ENCODE measurements at places on chromosomes 12 and 14. TPM values are rescaled to one million over a fixed set of nuclear protein-coding genes. Genes with fewer than 3 reads are reported as not detected.

The RNF212B gene
- total RNA-seq = not detected

GRCh38 chr14:104075530-104076151, 9.9 kb upstream of the ASPG start:
- peaks cover 16% of the 10 kb centered on the region for H3K27me3 ChIP-seq
- DNase-seq = no peak
- H3K27ac ChIP-seq = no peak overlapping the region
- no peak overlapping the region for H3K4me3 ChIP-seq
- H3K36me3 ChIP-seq = no peaks in the 10 kb centered on the region

DNA sequence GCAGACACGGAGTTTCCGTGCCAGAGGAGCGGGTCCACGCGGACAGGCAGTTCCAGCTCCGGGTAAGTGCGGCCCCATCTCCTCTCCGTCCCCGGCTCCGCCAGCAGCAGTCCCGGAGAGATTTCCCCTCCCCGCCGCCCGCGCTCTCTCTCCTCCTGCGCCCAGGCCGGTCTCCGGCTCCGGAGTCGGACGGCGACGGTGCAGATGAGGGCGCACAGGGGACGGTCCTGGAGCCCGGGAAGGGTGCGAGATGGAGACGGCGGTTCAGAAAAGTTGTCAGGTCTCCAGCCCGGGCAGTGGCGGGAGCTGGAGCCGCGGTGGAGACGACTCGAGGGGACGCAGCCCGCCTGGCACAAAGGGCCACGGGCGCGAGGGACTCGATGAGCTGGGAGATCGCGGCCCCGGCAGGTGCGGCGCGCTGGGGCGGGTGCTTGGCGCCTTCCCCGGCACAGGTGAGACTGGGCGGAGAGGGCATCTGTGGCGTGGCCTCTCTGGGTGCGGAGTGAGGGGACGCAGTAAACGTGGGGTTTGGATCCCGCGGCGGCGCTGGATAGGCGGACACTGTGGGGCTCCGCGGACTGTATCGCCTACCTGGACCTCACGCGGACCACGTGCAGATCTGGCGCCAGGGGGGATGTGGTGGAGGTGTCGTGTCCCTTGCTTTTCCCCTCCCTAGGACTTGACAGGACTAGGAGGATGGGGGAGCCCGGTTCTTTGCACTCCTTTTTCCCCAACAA, 1540.3 kb upstream of the TMEM132C start:
- H3K36me3 ChIP-seq = no peaks in the 10 kb centered on the region
- no peak for DNase-seq
- H3K27me3 ChIP-seq = peaks cover 20% of the 10 kb centered on the region
- H3K4me1 ChIP-seq = no peaks in the 10 kb centered on the region
- no peak overlapping the region for H3K4me3 ChIP-seq

The REP15 gene
- 1.4 TPM for total RNA-seq

DNA sequence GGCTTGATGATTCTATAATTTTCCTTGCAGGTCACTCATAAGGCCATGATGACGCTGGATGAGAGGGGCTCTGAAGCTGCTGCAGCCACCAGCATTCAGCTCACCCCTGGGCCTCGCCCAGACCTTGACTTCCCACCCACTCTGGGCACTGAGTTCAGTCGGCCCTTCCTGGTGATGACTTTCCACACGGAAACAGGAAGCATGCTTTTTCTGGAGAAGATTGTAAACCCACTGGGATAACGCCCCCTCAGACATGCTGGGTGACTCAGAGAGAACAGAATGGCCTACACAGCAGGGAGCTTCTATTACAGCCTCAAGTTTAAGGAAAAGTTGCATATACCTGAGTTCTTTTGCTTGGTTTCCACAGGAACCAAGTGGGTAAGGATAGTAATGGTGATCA, 34.3 kb downstream of the SERPINA3 start:
- no peak overlapping the region for H3K27ac ChIP-seq
- no peak for DNase-seq
- no peaks in the 10 kb centered on the region for H3K4me1 ChIP-seq

GRCh38 chr14:101838476-101838875, 77.0 kb downstream of the PPP2R5C start:
- H3K27me3 ChIP-seq = no peaks in the 10 kb centered on the region
- DNase-seq = no peak
- H3K27ac ChIP-seq = no peak overlapping the region
- peaks cover 8% of the 10 kb centered on the region for H3K4me1 ChIP-seq

DNA sequence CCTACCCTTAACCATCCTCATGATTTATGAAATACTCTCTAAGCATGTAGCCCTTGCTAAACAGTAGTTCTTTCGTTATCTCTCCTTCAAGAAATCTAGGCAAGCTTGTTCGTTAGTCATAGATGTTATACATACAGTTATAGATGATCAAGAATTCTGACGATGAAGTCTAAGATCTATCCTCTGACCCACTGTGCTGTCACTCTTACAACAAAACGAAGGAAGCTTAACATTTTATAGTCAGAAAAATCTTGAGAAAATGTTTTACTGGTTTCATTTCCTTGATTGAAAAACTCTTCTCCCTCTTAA, 68.9 kb downstream of the SPPL3 start:
- H3K36me3 ChIP-seq = no peaks in the 10 kb centered on the region
- no peaks in the 10 kb centered on the region for H3K4me1 ChIP-seq
- peak overlapping the region; percentile 16 for H3K27ac ChIP-seq
- no peak for DNase-seq
- no peak overlapping the region for H3K4me3 ChIP-seq

GRCh38 chr14:57979376-57980048, 113.6 kb upstream of the SLC35F4 start:
- no peak for DNase-seq
- no peak overlapping the region for H3K4me3 ChIP-seq
- no peaks in the 10 kb centered on the region for H3K36me3 ChIP-seq
- H3K27me3 ChIP-seq = peaks cover 60% of the 10 kb centered on the region
- no peak overlapping the region for H3K27ac ChIP-seq

DNA sequence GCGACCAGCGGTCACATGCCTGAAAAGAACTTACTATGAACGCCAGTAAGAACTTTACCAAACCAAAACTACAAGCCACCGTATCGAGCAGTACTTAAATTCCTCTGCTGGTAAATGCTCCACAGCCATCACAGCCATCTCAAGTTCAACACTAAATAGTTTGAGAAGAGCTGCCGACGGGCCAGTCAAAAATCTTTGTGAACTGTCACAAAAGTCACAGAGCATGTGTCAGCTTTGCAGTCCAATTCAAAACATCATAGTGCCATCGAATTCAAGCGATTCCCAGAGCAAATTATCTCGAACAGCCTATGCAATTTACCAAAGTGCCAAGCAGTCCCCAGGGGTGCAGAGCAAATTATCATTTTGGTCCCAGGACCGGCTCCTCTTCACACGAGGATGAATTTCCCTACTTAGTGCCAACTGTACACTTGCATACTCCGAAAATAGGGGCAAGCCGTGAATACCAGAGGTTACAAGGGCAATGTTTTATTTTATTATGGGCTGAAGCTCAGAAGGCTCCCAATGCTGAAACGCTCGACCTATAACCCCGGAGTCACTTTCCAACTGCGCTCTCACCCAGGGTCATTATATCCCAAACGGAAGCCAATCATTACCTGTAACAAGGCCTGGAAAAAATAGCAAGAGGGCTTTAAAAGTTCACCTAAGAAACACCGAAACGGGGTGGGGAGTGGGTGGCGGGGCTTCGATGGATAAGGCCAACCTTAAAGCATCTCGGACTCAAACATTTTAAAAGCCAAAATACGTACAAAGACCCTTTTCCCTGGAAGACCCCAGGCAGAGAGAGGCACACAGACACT, 1.1 kb downstream of the LRP6 start:
- H3K36me3 ChIP-seq = no peaks in the 10 kb centered on the region
- H3K4me1 ChIP-seq = peaks cover 23% of the 10 kb centered on the region
- H3K27me3 ChIP-seq = no peaks in the 10 kb centered on the region
- peak overlapping the region; percentile 77 for H3K4me3 ChIP-seq
- peak; percentile 16 for DNase-seq

DNA sequence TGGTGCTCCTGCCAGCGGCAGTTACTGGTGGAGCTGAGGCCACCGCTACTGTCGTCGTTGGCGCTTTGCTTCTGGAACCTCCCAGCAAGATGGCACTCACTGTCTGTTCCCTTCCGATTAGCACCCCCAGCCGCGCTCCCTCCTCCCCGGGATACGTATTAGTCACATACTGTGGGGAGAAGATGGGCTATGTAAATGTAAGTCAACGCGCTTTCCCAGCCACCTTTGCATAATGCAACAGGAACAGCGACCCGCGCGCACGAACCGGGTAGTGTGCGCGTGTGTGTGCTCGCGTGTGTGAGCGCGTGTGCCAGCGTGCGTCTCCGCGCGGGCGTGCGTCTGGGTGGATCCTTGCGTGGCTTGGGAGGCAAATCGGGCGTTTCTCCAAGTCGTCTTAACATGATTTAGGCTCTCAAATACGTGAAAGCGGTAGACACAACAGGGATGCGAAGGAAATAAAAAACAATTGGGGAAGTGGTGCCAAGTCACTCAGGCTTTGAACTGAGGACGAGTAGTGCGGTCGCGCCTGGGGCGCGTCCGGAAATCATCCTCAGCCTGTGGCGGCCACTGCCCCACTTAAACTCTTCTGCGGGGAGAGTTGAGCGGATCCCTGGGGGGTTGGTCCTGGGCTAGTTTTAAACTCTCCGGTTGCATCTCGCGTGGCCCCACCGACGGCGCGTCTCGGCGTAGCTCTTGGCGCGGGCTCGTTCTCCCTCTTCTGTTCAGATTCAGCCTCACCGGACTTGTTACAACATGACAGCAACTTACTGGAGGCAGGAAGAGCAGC, 1.8 kb downstream of the FLRT2 start:
- H3K27me3 ChIP-seq = peaks cover 32% of the 10 kb centered on the region
- H3K36me3 ChIP-seq = no peaks in the 10 kb centered on the region
- H3K4me3 ChIP-seq = no peak overlapping the region
- no peak for DNase-seq
- no peaks in the 10 kb centered on the region for H3K4me1 ChIP-seq
- H3K27ac ChIP-seq = no peak overlapping the region

The AVPR1A gene
- not detected for total RNA-seq

- peaks cover 41% of the 10 kb centered on the region for H3K4me1 ChIP-seq
- H3K27ac ChIP-seq = no peak overlapping the region
- peaks cover 33% of the 10 kb centered on the region for H3K36me3 ChIP-seq
- no peak for DNase-seq
- no peak overlapping the region for H3K4me3 ChIP-seq
- H3K27me3 ChIP-seq = no peaks in the 10 kb centered on the region
These were observed 131.2 kb downstream of the HMGA2 start for GRCh38 chr12:65955452-65955851.

- peaks cover 22% of the 10 kb centered on the region for H3K4me1 ChIP-seq
- no peaks in the 10 kb centered on the region for H3K36me3 ChIP-seq
- H3K27ac ChIP-seq = peak within 1 kb of the TSS; percentile 38
- peak within 1 kb of the TSS; percentile 48 for H3K4me3 ChIP-seq
- DNase-seq = peak; percentile 84
These were observed at the start of gene LPAR5 for GRCh38 chr12:6635856-6636531. Gene LPAR5, minus strand, starts transcription at chr12:6635959. Its CDS starts 14,711 bp downstream, at chr12:6621248.

- DNase-seq = no peak
- H3K27ac ChIP-seq = no peak overlapping the region
- H3K27me3 ChIP-seq = no peaks in the 10 kb centered on the region
- H3K4me1 ChIP-seq = no peaks in the 10 kb centered on the region
- H3K36me3 ChIP-seq = no peaks in the 10 kb centered on the region
- no peak overlapping the region for H3K4me3 ChIP-seq
These were observed 4.3 kb upstream of the REC8 start for GRCh38 chr14:24167469-24168114.

- H3K27ac ChIP-seq = peak overlapping the region; percentile 74
- DNase-seq = peak; percentile 77
- no peaks in the 10 kb centered on the region for H3K27me3 ChIP-seq
- H3K36me3 ChIP-seq = no peaks in the 10 kb centered on the region
- peak overlapping the region; percentile 45 for H3K4me3 ChIP-seq
- peaks cover 31% of the 10 kb centered on the region for H3K4me1 ChIP-seq
These were observed 24.9 kb upstream of the SPPL3 start for GRCh38 chr12:120928864-120929652.

The CLEC7A gene
- 6.1 TPM for total RNA-seq

DNA sequence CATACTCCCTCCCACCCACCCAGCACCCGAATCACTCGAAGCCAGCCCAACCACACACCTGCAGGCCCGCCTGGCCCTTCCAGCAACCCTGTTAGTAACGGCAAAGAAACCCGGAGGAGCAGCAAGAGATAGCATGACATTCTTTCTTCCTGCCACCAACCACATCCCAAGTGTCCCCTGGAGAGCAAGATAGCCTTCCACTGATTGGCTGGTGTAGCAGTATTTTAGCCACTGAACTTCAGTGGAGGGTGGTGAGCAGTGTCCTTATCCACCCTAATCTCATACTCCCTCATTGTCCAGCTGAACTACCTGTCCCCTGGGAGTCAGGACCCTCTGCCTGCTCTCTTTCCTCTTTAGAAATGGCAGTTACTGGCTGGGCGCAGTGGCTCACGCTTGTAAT, 769 bp upstream of the SLC39A5 start:
- H3K27ac ChIP-seq = no peak overlapping the region
- H3K4me3 ChIP-seq = no peak overlapping the region
- no peaks in the 10 kb centered on the region for H3K36me3 ChIP-seq
- DNase-seq = no peak
- H3K27me3 ChIP-seq = no peaks in the 10 kb centered on the region
- peaks cover 8% of the 10 kb centered on the region for H3K4me1 ChIP-seq

DNA sequence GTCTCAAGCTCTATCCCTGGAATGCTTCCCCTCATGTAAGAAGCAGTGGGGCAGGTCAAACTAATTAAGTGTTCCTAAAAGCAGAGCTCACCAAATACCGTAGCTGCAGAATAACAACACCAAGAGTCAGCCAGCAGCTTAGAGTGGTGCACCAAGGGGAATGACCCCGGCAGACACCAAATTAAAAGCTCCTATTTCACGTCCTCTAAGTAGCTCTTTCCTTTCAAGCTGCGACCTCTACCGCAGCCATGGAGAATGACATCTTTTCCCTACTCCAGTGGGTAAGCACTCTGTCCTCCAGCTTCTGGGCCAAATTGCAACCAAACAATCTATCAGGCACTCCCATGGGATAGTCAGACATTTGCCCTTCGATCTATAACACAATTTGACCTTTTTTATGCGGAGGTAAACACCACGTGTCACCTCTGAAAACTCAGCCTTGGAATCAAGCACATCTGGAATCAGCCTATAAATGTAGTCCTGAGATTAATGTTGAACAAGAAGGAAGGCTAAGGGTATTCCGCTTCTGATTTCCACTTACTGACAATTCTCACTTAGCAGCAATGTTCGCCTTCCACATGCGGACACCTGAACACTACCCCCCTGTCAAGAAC, 67.6 kb upstream of the CDKN3 start:
- H3K36me3 ChIP-seq = no peaks in the 10 kb centered on the region
- no peak overlapping the region for H3K4me3 ChIP-seq
- DNase-seq = peak; percentile 39
- no peak overlapping the region for H3K27ac ChIP-seq
- no peaks in the 10 kb centered on the region for H3K4me1 ChIP-seq
- H3K27me3 ChIP-seq = no peaks in the 10 kb centered on the region

The KLRC4 gene
- total RNA-seq = not detected

DNA sequence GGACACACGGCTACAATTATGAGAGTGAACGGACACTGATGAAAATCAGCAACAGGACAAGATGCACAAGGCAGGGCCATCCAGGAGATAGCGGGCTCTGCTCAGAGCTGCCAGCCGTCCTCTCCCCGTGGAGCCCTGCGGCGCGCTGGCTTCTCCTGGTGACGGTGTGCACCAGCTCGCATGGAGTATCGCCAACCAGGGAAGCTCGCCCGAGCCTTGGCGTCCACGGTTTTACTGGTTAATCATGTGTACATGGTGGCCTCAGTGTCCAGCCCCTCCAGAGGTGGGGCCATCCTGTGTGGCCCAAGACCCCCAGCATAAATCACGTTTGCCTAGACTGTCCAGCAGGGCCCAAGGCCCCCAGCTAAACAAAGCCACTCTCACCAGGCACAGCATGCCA, 31.2 kb upstream of the DYNC1H1 start:
- no peaks in the 10 kb centered on the region for H3K4me1 ChIP-seq
- no peaks in the 10 kb centered on the region for H3K36me3 ChIP-seq
- no peaks in the 10 kb centered on the region for H3K27me3 ChIP-seq
- no peak for DNase-seq
- H3K4me3 ChIP-seq = no peak overlapping the region

The CLEC14A gene
- total RNA-seq = 0.31 TPM

The PLEKHD1 gene
- 0.65 TPM for total RNA-seq

All from PC-9 (cell line).